ENCODE measurements at places on chromosomes 1 and 21.

DNA sequence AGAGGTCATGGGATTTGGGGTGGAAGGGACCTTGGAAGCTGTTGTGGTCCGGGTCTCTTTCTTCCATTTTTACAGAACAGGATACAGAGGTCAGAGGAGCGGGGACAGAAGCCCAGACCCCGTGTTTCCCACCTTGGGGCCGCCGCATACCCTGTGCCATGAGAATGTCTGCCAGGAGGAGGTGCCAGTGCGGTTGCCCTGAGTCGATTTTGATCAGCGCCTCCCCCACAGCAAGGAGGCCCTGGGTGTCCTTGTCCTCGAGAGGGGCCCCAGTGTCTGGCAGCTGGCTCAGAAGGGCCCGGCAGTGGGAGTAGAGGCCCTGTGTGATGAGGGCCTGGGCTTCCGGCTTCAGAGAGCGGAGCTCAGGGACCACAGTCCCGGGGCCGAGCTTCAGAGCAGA is 12.3 kb upstream of the MMEL1 start:
- H3K4me1 ChIP-seq, result no peaks in the 10 kb centered on the region
- no peak overlapping the region for H3K4me3 ChIP-seq
- no peak for DNase-seq
- H3K36me3 ChIP-seq, result no peaks in the 10 kb centered on the region

- no peak overlapping the region for H3K27ac ChIP-seq
- H3K36me3 ChIP-seq, result no peaks in the 10 kb centered on the region
- peak overlapping the region; percentile 50 for H3K4me3 ChIP-seq
Measured at GRCh38 chr21:46668381-46668780, 32.9 kb downstream of the PRMT2 start.

GRCh38 chr1:201535046-201535918 is 3.6 kb upstream of the NAV1 start:
- H3K4me3 ChIP-seq, result no peak overlapping the region
- H3K36me3 ChIP-seq, result no peaks in the 10 kb centered on the region
- no peaks in the 10 kb centered on the region for H3K27me3 ChIP-seq
- H3K4me1 ChIP-seq, result no peaks in the 10 kb centered on the region
- H3K27ac ChIP-seq, result peak overlapping the region; percentile 76

DNA sequence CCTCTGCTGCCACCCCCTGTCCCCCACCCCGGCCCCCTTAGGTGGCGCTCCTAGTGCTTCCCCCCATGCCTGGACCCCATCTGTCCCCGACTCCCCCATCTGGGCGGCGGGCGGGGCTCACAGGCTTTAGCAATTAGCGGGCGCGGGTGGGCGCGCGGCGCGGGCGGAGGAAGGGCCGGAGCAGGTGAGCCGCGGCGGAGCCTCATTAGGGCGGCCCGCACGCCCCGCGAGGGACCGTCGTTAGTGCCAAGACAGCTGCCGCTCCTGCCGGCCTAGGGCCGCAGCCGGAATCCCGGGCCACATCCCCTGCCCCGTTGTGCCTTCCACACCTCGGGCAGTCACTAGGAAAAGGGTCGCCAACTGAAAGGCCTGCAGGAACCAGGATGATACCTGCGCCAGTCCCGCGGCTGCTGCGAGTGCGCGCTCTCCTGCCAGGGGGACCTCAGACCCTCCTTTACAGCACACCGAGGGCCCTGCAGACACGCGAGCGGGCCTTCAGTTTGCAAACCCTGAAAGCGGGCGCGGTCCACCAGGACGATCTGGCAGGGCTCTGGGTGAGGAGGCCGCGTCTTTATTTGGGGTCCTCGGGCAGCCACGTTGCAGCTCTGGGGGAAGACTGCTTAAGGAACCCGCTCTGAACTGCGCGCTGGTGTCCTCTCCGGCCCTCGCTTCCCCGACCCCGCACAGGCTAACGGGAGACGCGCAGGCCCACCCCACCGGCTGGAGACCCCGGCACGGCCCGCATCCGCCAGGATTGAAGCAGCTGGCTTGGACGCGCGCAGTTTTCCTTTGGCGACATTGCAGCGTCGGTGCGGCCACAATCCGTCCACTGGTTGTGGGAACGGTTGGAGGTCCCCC is 7.6 kb downstream of the OLIG2 start:
- peaks cover 12% of the 10 kb centered on the region for H3K27me3 ChIP-seq
- no peak overlapping the region for H3K27ac ChIP-seq
- H3K36me3 ChIP-seq, result no peaks in the 10 kb centered on the region
- H3K4me3 ChIP-seq, result no peak overlapping the region
- DNase-seq, result no peak
- no peaks in the 10 kb centered on the region for H3K4me1 ChIP-seq

GRCh38 chr1:29629401-29629800 is 393.1 kb downstream of the PTPRU start:
- H3K4me1 ChIP-seq, result no peaks in the 10 kb centered on the region
- H3K4me3 ChIP-seq, result no peak overlapping the region
- no peaks in the 10 kb centered on the region for H3K27me3 ChIP-seq
- DNase-seq, result no peak
- no peaks in the 10 kb centered on the region for H3K36me3 ChIP-seq

- H3K4me3 ChIP-seq, result no peak overlapping the region
- H3K27ac ChIP-seq, result no peak overlapping the region
- no peak for DNase-seq
- H3K4me1 ChIP-seq, result peaks cover 12% of the 10 kb centered on the region
- no peaks in the 10 kb centered on the region for H3K36me3 ChIP-seq
Measured at GRCh38 chr1:47175227-47175934, 14.5 kb downstream of the PDZK1IP1 start.

- H3K4me1 ChIP-seq, result peaks cover 41% of the 10 kb centered on the region
- H3K27me3 ChIP-seq, result no peaks in the 10 kb centered on the region
- peak overlapping the region; percentile 71 for H3K27ac ChIP-seq
Measured at GRCh38 chr1:64042331-64043100, 160.9 kb upstream of the UBE2U start.

GRCh38 chr1:67060811-67061218 is 6.9 kb upstream of the SLC35D1 start:
- H3K27ac ChIP-seq, result no peak overlapping the region
- H3K27me3 ChIP-seq, result no peaks in the 10 kb centered on the region
- no peaks in the 10 kb centered on the region for H3K4me1 ChIP-seq
- H3K36me3 ChIP-seq, result no peaks in the 10 kb centered on the region
- no peak for DNase-seq
- no peak overlapping the region for H3K4me3 ChIP-seq

DNA sequence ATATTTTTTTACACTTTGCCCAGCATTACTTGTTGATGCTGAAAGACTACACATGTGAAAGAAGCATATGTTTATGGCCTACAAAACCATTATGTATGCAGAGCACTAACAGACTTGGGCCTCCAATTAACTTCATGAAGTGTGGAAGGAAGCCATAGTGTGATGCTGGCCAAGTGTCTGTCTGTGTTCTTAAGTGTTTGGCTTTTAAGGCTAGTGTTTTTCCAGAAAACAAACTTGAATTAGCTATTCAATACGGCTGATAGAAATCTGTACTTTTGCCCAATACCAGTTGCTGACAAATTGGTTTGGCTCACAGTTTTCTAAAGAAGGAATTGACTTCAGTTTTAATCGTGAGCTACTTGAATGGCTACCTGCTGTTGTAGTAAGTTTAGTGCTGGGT is 136.1 kb downstream of the ADGRL2 start:
- H3K36me3 ChIP-seq, result no peaks in the 10 kb centered on the region
- DNase-seq, result no peak
- no peaks in the 10 kb centered on the region for H3K27me3 ChIP-seq
- no peak overlapping the region for H3K27ac ChIP-seq
- no peak overlapping the region for H3K4me3 ChIP-seq

DNA sequence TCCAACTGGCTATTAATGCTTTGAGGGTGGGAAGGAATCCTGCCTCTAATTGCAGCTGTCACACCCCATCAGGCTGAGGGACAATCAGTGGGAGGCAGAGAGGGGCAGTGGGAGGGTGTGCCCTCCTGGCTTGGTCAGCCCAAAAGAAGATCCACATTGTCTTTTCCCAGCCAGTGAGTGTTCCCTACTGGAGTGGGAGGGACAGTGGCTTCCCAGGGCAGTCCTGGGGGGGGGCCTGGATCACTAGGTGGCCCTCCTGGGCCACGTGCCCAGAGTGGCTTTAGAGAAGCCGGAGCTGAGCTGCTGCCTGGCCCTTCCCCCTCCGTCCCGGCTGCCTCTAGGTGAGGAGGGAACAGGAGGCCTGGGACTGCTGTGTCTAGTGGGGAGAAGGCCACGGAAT is 14.0 kb downstream of the INKA2 start:
- H3K27ac ChIP-seq, result peak overlapping the region; percentile 57
- H3K36me3 ChIP-seq, result peaks cover 13% of the 10 kb centered on the region
- no peak overlapping the region for H3K4me3 ChIP-seq
- H3K4me1 ChIP-seq, result no peaks in the 10 kb centered on the region

GRCh38 chr1:167094690-167095089 is 815 bp downstream of the STYXL2 start:
- H3K36me3 ChIP-seq, result peaks cover 11% of the 10 kb centered on the region
- H3K4me1 ChIP-seq, result no peaks in the 10 kb centered on the region

DNA sequence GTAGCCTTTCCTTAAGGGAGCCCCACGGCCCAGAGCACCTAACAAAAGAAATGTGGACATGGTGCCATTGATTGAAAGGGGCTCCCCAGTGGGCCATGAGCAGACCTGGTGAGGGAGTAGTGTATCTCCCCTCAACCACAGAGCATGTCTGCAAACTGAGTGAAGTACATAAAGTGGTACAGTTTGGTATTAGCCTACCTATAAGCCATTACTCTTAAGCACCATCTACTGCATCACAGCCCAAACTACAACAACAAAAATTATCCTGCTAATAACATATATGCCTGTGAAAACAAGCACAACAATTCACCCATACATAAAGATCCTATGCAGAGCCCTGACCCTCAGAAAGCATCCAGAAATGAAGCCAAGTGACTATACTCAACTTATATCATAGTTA is 407.8 kb downstream of the PTPRC start:
- no peak for DNase-seq
- H3K27me3 ChIP-seq, result no peaks in the 10 kb centered on the region
- H3K4me1 ChIP-seq, result no peaks in the 10 kb centered on the region
- no peaks in the 10 kb centered on the region for H3K36me3 ChIP-seq
- no peak overlapping the region for H3K27ac ChIP-seq

DNA sequence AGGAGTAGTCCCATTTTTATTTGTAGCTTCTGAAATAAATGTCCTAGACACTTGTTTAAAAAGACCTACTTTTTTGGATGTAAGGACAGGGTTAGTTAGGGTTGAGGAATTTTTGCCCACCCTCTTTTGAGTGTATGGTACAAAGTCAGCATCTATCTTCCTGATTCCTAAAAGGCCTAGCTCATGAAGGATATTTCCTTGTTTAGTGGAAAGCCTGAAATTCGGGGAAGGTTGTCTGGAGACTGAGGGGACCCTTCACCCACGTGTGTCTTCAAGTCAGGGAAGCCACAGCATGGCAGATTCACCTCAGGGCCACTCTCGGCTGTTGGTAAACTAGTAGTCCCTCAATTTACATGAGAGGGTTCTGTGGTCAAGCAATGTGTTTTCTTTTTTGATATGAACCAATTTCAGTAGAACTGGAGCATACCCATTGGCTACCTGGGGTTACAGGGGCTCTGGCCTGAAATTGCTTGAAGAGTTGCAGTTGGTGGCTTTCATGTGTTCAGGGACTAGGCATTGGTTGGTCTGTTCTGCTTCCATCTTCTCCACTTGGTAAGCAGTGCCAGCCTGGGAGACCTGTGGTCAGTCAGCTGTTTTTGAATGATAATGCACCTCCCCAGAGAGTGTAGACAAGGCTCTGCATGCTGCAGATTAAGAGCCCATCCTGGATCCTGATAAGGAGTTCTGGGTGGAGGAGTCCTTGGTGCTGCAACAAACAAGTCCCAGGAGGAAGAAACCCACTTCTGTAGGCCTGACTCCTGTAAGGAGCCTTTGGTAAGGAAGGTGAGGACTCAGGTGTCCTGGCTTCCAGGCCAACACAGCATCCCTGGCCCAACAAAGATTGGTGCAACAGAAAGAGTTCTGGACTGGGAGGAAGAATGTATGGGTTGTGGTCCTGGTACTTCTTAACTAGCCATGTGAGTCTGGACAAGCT is 6.3 kb downstream of the BTG2 start:
- H3K4me1 ChIP-seq, result peaks cover 42% of the 10 kb centered on the region
- H3K27me3 ChIP-seq, result no peaks in the 10 kb centered on the region
- DNase-seq, result no peak
- H3K4me3 ChIP-seq, result no peak overlapping the region

- no peak overlapping the region for H3K4me3 ChIP-seq
- no peak for DNase-seq
- H3K27ac ChIP-seq, result no peak overlapping the region
- no peaks in the 10 kb centered on the region for H3K4me1 ChIP-seq
Measured at GRCh38 chr1:59034925-59035324, 251.1 kb upstream of the JUN start.

DNA sequence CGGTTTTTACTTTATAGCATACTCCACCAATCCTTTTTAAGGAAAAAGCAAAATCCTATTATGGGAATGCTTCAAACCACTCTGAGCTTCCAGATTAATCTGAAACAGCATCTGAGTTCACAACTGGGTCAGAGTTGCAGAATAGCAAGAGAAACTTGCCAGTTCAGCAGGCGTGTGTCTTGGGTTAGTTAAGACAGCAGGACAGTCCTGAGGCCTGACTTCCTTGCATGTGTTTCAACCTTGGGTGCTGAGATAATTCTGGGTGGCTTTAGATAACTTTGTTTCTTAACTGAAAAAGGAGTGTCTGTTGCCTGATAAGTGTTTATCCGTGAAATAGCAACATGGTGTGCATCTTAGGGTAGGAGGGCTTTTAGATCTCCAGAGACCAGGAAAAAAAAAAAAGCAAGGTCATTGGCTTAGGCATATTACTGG is 169.2 kb downstream of the DHRS3 start:
- peak overlapping the region; percentile 54 for H3K27ac ChIP-seq
- no peak for DNase-seq
- H3K4me3 ChIP-seq, result no peak overlapping the region
- no peaks in the 10 kb centered on the region for H3K36me3 ChIP-seq

GRCh38 chr1:50982611-50983010 is 12.6 kb downstream of the CDKN2C start:
- H3K36me3 ChIP-seq, result no peaks in the 10 kb centered on the region
- no peaks in the 10 kb centered on the region for H3K27me3 ChIP-seq
- DNase-seq, result no peak
- H3K4me3 ChIP-seq, result no peak overlapping the region

DNA sequence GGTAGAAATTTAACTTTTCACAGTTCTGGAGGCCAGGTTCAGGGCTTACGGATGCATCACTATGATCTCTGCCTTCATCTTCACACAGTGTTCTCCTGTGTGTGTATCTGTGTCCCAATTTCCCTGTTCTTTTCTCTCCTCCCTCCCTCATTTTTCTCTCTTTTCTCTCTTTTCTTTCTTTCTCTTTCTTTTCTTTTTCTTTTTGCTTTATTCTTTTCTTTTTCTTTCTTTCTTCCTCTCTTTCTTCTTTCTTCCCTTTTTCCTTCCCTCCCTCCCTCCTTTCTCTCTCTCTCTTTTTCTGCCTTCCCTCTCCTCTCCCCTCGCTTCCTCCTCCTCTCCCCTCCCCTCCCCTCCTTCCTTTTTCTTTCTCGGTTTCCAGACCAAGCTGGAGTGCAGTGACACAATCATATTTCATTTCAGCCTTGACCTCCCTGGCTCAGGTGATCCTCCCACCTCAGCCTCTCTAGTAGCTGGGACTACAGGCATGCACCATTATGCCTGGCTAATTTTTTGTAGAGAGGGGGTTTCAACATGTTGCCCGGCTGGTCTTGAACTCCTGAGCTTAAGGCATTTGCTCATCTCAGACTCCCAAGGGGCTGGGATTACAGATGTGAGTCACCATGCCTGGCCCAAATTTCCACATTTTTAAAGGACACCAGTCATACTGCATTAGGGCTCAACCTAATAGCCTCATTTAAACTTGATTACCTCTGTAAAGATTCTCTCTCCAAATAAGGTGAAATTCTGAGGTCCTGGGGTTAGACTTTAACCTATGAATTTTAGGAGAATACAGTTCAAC is 115.9 kb downstream of the HUNK start:
- H3K4me3 ChIP-seq, result no peak overlapping the region
- no peak for DNase-seq
- H3K4me1 ChIP-seq, result no peaks in the 10 kb centered on the region
- no peaks in the 10 kb centered on the region for H3K36me3 ChIP-seq
- no peaks in the 10 kb centered on the region for H3K27me3 ChIP-seq
- no peak overlapping the region for H3K27ac ChIP-seq

All from right atrium auricular region (tissue), 2 donors.